ENCODE measurements at places on chromosomes 3 and 15. TPM values are rescaled to one million over a fixed set of nuclear protein-coding genes. Genes with fewer than 3 reads are reported as not detected.

Gene GNL3
- 122 TPM for total RNA-seq

Gene CSPG5
- 0.66 TPM for total RNA-seq

Gene FOXB1
- not detected for total RNA-seq

Gene CCR8
- total RNA-seq = not detected

Gene PHLDB2
- 26.4 TPM for total RNA-seq

Gene CGNL1
- total RNA-seq = 30.6 TPM

Gene CLRN1
- total RNA-seq = not detected

Gene CFAP92
- total RNA-seq = not detected

Gene RAB8B
- total RNA-seq = 12.5 TPM

Gene INTS14
- total RNA-seq = 26.0 TPM
